ENCODE measurements at places on chromosomes 4 and X.

DNA sequence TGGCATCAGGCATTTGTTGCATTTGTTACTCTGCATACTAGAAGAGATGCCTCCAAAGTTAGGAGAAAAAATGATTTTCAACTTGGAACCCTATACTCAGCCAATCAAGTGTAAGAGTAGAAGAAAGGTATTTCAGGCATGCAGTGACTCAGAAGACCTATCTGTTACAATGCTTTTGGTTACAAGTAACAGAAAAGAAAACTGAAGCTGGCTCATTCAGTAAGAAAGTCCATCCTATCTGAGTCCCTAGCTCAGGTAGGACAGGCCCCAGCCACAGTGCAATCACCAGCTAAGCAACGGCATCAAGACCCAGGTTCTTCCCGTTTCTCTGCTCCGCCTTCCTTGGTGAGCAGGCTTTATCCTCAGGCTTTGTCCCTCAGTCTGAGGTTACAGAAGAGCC lies 23.3 kb downstream of the MECP2 start:
- no peak for DNase-seq

- no peak for DNase-seq
These were observed 462.4 kb downstream of the IQCM start for GRCh38 chr4:149353241-149353640.

- no peak for DNase-seq
These were observed 5.9 kb upstream of the ARSD start for GRCh38 chrX:2934715-2935710.

DNA sequence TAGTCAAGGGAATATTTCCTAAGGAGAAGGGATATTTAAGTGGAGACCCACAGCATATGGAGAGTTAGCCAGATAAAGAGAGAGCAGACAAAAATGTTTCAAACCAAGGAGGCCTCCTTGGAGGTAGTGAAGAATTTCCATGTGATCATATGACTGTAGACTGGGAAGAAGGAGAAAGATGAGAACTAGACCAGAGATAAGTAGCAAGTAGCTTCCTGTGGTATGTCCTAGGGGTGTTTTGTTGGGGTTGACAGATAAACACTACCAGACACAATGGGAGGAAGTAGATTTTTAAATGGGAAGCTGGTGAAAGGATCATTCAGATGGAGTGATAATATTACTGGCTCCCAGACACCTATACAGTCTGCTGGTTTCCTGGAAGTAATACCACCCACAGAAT lies 13.6 kb downstream of the SYAP1 start:
- DNase-seq, result no peak

- DNase-seq, result no peak
These were observed 917.1 kb downstream of the RAPGEF2 start for GRCh38 chr4:160019936-160020335.

Measured in NCI-H187 treated with DMSO at 0.1 percent for 48 hours (cell line).